NCI-H1105 treated with DMSO at 0.1 percent for 48 hours (cell line): ENCODE measurements at places on chromosomes 12 and 14.

GRCh38 chr12:70794131-70794530, 126.4 kb downstream of the PTPRR start:
- no peak for DNase-seq

DNA sequence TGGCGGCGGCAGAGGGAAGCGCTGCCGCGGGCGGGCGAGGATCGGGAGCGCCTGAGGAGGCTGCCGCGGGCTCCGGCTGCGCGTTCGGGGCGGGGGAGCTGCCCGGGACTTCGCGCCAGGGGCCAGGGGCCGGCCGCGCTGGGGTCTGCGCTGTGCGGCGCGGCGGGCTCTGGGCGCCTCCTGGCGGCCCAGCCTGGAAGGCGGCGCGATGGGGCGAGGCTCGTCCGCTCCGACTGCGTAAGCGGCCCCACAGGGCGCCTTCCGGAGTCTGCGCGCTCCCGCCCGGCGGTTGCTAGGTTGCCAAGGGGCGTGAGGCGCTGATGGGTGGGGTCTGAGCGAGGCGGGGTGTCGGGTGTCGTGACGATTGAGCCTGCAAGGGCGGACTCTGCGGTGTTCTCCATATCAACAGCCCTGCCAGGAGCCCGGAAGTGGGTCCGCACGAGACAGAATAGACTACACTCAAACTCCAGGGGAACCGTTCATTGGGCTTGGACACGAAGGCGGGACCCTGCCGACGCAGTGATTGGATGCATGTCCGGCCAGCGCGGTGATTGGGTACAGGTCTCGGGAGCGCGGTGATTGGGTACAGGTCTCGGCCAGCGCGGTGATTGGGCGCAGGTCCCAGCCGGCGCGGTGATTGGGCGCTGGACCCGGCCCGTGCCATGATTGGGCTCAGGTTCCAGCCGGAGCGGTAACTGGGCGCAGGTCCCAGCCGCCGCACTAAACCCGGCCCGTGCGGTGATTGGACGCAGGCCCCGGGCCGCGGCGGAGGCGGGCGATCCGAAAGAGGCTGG, at the start of gene TEDC1:
Gene TEDC1, plus strand, starts transcription at position 675 of the 794 bp plus-strand sequence. CDS start 130 bp downstream, outside the sequence.
- peak; percentile 100 for DNase-seq

- peak; percentile 74 for DNase-seq
Observed at GRCh38 chr12:54988402-54989054, 4.0 kb upstream of the TESPA1 start.

DNA sequence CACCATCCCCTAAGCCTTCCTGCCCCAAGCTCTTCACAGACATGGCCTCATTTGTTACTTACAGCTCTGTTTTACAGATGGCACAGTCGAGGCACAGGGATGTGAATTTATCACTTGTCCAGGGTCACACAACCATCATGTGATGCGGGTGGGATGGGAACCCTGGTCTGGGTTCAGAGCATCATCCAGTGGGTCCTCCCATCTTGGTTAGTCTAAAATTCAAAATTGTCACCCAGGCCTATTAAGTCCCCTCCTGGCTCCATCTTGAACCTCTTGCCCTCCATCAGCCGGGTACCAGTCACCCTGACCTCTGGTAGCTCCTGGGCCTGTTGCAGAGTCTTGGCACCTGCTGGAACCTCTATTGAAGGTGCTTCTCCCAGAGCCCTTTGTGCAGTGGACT, 52.9 kb downstream of the ACACB start:
- no peak for DNase-seq

GRCh38 chr12:69687390-69687789, 11.7 kb downstream of the BEST3 start:
- no peak for DNase-seq

DNA sequence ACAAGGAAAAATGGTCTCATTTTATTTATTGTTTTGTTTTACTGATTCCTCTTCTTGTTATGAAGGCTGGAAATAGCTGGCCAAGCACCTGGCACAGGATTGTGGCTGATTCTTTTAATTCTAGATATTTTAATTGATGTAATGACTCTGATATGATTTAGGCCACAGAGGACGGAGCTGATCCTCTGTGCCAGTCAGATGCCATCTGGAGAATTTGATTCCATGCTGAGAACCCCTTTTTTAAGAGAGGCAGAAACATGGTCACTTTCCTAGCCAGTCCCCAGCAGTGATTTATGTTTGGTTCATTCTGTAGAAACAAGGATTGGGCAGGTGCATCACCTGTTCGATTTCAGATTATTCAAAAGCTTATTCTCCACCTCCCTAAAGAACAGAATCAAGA, 77.6 kb downstream of the STAB2 start:
- DNase-seq: no peak

GRCh38 chr12:91562476-91562875, 379.9 kb upstream of the DCN start:
- DNase-seq: no peak

- DNase-seq: no peak
Observed at GRCh38 chr14:96151242-96151641, 53.4 kb upstream of the BDKRB2 start.

DNA sequence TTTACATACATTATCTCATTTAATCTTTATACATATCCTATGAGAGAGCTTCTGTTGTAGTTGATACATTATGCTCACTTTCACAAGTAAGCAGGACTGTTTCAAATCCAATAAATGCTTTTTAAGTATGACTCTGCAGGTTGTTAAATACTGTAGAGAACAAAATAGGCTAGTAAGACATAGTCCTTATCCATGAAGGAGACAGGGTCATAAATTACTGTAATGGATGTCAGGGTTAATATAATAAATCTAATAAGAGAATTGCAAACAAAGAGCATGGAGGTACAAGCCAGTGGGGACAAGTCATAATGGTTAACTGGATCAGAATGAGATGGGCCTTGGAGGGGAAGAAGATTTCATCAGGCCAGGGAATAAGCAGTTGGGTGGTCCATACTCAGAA, 303.8 kb upstream of the RGS6 start:
- DNase-seq: no peak

DNA sequence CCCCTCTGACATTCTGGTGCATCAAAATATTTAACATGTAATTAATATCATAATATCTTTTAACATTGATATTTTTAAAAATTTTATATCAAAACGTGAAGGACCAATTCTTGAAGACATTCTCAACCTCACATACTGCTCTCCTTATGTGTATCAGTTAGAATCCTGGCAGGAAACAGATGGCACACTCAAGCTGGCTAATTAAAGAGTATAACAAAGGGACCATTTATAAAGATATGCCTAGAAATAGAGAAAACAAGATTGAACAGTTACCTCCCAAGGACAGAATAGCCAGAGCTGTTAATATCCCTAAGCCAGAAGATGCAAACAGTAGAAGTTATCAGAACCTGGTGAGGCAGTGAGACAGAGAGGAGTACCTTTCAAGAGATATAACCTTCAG, 368.7 kb downstream of the NELL2 start:
- DNase-seq: peak; percentile 49
